ENCODE measurements at places on chromosomes 1 and 21.

DNA sequence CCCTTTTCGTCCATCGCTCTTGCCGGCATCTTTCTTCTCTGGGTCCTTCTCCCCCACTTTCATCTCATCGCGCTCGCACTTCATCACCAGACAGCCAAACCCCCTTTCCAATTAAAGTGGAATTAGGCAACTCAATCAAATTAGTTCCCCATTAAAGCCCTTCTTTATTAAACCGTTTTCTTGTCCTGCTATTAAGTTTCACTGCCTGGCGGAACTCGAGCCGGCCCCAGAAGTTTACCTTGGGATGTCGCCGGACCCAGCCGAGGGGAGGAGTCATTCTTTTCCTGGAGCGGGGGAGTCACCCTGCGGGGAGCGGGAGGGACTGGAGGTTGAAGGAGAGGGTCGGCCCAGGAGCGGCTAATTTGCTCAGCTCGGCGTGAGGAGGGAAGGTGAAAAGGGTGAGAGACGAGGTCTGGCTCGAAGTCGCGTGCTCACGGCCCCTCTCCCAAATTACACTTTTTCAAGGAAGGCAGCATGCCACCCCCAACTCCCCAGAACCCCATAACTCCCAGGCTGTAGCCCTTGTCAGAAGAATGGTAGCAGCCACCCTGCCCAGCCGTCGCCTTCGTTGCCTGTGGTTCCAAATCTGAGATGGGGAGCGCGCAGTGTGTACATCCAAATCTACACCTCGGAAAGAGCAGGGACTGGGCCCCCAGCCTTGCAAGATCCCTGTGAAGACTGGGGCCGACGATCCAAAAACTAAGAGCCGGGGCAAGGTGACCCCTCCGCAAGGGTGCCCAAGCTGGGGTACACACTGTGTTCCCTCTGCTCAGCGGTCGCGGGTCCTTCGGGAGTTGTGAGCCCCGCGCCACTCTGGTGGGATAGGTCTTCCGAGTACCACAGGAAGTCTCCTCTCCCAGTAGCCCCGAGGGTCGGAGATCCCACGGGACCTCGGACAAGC is 6.4 kb downstream of the DMRTA2 start:
- DNase-seq = no peak

- no peak for DNase-seq
Observed at GRCh38 chr1:86460998-86461397, 7.7 kb upstream of the CLCA1 start.

GRCh38 chr1:169779970-169780369 is 14.7 kb downstream of the METTL18 start:
- no peak for DNase-seq

DNA sequence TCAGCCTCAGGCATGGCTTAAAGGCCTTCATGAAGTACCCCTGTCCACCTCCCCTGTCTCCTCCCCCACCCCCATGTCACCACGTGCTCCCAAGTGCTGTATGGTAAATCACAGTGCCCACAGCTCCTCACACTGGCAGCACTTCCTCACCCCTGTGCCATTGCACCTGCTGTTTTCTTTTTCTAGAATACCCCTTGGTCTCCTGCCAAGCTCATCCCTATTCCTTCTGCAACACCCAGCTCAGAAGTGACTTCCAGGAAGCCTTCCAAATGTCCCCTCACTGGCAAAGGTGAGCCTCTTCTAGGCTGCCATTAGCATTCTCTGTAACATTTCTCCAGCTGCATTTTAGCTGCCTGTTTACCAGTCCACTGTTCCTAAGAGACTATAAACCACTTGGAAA is 9.4 kb downstream of the AKNAD1 start:
- DNase-seq = no peak

- DNase-seq = no peak
Observed at GRCh38 chr1:48684381-48684780, 92.3 kb downstream of the BEND5 start.

DNA sequence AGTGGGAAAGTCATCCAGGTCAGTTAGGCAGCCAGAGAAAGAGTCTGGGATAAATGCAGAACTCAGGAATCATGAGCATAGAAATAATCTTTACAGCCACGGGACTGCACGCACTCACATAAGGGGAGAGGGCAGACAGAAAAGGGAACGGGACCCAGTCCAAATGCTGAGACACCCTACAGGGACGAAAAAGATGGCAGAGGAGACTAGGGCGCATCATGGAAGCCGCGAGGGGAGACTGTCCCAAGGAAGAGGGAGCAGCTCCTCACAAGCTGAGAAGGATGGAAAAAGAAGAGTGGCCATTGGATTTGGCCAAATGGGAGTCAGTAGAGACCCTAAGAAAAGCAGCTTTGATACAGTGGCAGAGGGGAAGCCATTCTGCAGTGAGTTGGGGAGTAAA is 102.9 kb upstream of the TLR5 start:
- no peak for DNase-seq
